Activated naive CD4-positive, alpha-beta T cell treated with anti-CD3 and anti-CD28 coated beads for 36 hours (primary cell): ENCODE measurements at places on chromosomes 13 and 19. TPM values are rescaled to one million over a fixed set of nuclear protein-coding genes. Genes with fewer than 3 reads are reported as not detected.

GRCh38 chr19:40542202-40542859 lies 34.3 kb upstream of the SHKBP1 start:
- no peak for DNase-seq

DNA sequence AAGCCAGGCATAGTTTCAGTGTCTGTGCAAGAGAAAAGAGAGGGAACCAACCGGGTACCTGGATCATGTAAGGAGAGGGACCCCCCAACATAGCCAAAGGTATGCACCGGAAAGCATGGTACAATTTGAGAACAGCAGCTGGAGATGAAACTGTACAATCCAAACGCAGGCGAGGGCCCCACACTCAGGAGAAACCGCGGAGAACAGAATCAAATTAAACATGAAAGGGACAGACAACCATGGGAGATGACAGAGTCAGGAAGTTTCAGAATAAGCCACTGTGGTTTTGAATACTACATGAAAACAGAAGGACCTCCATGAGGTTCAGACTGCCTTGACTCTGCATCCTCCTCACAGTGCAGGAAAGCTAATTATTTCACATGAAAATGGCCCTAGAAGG lies 62.9 kb upstream of the SPATA13 start:
- DNase-seq = peak; percentile 57

ACER1 gene
- total RNA-seq = not detected

HCST gene
- 14.5 TPM for total RNA-seq

- DNase-seq = no peak
Measured at GRCh38 chr13:51626749-51627148, 42.5 kb downstream of the WDFY2 start.
